ENCODE measurements at places on chromosomes 3 and 15.

- no peak for DNase-seq
Observed at GRCh38 chr3:61061092-61061723, 190.0 kb downstream of the FHIT start.

- DNase-seq = no peak
Observed at GRCh38 chr3:26712211-26713026, 89.8 kb downstream of the LRRC3B start.

DNA sequence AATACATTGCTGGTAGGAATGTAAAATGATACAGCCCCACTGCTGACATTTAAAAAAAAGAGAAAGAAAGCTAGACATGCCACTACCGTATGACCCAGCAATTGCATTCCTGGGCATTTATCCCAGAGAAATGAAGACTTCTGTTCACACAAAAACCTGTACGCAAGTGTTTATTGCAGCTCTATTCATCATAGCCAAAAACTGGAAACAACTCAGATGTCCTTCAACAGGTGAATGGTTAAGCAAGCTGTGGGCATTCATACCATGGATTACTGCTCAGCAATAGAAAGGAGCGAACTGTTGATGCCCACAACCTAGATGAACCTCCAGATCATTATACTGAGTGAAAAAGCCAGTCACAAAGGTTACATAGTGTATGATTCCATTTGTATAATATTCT lies 132.5 kb downstream of the MAP2K5 start:
- no peak for DNase-seq

GRCh38 chr3:23263796-23264195 lies 60.7 kb downstream of the UBE2E2 start:
- DNase-seq = no peak

- DNase-seq = no peak
Observed at GRCh38 chr3:101900736-101901135, 51.4 kb downstream of the NFKBIZ start.

DNA sequence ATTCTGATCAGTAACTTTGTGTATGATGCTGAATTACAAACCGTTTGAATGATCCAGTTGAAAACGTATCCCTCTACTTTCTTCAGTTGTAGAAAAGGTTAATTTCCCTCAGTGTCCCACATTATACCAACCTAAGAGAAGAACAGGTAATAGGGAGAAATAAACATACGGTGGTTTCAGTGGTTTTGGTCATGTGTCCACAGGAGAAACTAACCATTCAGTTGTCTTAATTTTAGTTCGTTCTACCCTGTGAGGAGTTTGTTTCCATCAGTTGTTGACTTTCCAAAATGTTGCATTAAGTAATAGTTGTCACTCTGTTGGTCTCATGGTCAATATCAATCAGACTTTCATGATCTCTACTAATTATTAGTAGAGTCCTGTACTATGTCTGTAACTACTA lies 15.1 kb downstream of the CALML4 start:
- no peak for DNase-seq

- DNase-seq = no peak
Observed at GRCh38 chr3:197124713-197125112, 95.1 kb upstream of the MELTF start.

- DNase-seq = no peak
Observed at GRCh38 chr3:94285872-94286271, 223.0 kb downstream of the NSUN3 start.

DNA sequence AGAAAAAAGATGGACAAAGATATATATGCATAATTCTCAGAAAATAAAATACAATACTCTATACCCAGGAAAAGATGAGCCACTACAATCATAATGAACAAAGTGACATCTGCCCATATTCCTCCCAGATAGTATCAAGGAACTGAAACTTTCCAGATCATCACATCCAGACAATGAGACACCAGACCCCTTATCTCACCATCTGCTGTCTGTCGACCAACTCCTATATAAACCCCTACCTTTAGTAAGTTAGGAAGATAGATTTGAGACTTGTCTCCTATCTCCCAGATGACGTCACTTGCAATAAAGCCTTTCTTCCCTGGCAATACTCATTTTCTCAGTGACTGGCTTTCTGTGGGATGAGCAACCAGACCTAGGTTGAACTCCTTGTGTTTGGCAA lies 1071.6 kb downstream of the PLOD2 start:
- DNase-seq = no peak

- no peak for DNase-seq
Observed at GRCh38 chr3:196232154-196232881, 16.0 kb downstream of the SLC51A start.

DNA sequence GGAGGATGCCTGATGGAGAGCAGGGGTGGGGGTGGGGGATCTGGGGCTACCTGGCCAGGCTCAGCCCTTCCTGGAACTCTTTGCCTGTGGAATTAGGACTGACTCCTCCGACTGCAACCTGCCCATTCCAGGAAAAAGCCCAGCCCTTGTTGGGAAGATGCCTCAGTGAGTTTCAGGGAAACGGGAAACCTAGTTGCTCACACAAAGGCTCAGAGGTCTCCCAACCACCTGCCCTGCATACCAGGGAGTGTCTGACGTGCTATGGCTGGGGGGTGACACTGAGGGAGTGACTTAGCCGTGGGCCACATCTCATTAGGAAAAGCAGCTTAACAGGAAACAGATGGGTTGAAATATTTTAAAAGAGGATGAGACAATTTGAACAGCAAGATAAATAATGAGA lies 27.9 kb downstream of the CYP8B1 start:
- no peak for DNase-seq

DNA sequence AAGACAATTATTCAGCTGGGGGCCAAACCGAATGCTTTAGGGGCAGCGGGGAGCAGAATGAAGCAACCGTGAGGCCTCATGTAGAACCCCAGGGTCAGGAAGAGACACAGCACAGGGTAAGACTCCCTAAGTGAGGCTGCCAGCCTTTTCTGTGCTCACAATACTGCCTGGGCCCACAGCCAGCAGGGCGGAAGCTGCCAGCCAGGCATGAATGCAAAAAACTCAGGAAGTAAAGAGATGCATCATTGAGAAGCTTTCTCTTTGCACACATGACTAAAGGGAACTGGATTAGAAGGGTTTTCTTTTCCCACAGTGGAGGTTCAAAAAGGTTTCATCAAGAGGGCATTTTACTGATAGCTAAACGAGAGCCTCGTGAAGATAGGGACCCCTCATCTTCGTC lies 33.3 kb downstream of the CA12 start:
- DNase-seq = no peak

DNA sequence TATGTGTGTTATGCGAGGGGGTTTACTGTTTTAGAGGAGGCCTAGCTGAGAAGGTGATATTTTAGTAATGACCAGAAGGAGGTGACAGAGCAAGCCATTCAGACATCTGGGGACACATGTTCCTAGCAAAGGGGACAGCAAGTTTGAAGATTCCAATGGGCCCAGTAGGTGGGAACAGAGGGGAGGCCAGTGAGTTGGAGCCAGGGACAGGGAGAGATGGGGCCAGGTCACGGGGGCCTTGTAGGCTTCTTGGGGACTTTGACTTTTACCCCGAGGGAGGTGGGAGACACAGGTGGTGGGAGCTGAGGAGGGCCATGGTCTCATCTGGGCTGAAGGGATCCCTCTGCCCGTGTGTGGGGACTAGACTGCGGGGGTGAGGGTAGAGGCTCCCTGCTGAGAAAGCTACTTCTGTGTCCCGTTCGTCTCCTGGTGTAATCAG lies 72.5 kb downstream of the MGLL start:
- no peak for DNase-seq

GRCh38 chr3:100289339-100289738 lies 28.5 kb downstream of the TBC1D23 start:
- no peak for DNase-seq

DNA sequence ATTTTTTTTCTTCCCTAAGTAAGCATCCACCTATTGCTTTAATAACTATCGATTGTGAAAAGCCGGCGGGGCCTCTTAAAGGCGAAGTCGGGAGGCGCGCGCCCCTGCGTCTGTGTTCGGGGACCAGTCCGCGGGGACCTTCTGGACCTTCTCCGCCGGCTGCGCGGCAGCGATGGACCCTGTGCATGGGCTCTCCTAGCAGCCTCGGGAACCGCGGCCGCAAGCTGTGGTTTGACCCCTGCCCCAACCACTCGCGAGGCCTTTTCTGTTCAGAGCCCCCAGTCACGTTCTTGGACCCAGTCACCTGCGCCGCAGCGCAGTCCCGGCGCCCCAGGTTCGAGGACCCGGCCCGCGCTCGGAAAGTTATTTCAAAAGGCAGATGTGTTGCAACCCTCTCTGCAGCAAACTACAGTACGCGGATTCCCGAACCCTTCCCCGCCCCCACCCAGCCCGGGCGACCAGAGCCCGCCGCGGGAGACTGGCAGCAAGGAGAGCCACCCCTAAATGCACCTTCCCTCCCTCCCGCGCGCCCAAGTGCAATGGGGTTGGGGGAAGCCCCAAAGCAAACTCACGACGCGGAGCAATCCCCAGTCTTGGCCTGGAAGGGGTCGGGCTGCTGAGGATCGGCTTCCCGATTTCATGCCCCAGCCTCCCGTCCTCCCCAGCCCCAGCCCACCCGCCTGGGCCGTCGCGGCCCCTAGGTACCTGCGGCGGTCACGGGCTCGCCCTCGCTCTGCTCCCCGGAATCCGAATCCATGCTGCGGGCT lies 684 bp downstream of the TNFAIP8L3 start:
- no peak for DNase-seq

DNA sequence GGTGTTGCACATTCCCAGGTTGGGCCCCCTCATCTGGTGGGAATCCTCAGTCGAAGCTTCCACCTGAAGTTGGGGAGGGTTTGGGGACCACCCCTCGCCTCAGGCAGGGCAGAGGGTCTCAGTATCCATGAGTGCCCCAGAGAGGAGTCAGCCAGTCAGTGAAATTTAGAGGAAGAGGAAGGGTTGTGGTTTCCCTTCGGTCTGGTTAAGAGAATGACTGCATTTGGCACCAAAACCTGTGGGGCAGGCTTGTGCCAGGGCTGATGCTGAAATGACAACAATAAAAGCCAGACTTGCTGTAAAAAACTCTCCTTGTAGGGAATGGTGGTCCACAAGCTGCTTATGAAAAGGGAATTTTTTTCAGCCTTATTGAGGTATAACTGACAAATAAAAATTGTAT lies 22.6 kb downstream of the LMCD1 start:
- no peak for DNase-seq

DNA sequence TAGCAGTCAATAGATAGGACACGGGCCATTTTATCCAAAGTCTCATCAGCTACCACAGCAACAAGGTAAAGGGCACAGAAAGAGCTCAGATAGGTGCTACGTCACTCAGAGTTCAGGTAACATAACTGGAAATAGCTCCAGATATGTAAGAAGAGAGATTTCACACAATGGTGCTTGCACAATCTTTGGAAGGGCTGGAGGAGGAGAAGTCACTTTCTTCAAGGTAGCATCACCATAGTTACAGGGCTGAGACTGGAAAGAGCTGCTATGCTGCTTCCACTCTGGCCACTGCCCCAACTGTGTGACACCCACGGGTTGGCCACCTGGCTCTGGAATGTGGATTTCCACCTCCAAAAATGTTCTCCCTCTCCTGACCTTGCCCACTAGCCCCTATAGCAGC lies 448.8 kb upstream of the THBS1 start:
- no peak for DNase-seq

GRCh38 chr3:184426691-184427141 lies 46.9 kb downstream of the CHRD start:
- DNase-seq = peak; percentile 19

GRCh38 chr3:158217992-158218391 lies 108.1 kb downstream of the RSRC1 start:
- no peak for DNase-seq

Measured in thoracic aorta (tissue), 2 donors.